ENCODE measurements at places on chromosomes 5 and 9. TPM values are rescaled to one million over a fixed set of nuclear protein-coding genes. Genes with fewer than 3 reads are reported as not detected.

SLC36A2 gene
- not detected for total RNA-seq

BRINP1 gene
- total RNA-seq: not detected

LCN12 gene
- total RNA-seq: 13.4 TPM

IRX2 gene
- total RNA-seq: 0.10 TPM

GRCh38 chr9:136141682-136142413, 23.2 kb upstream of the TMEM250 start:
- no peak for DNase-seq
- no peaks in the 10 kb centered on the region for H3K4me1 ChIP-seq
- H3K36me3 ChIP-seq: no peaks in the 10 kb centered on the region

DNA sequence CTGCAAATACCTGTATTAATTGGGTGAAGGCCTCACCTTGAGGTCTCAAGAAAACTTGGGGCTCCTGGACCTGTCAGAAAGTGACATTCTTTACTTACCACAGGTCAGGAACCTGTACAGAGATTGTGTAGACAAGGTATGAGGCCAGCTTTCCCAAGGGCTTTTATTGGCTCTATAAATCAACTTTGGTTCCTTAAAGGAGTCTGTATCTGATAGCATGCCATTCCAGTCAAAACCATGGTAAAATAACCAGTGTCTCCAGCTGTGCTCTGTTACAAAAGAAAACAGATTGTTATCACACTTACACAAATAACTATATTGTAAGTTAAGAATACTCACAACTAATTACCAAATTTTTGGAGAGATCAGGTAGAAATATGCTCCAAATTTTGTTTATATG, 64.5 kb downstream of the COL15A1 start:
- no peaks in the 10 kb centered on the region for H3K4me1 ChIP-seq
- no peaks in the 10 kb centered on the region for H3K27me3 ChIP-seq
- DNase-seq: no peak
- no peak overlapping the region for H3K4me3 ChIP-seq
- H3K36me3 ChIP-seq: no peaks in the 10 kb centered on the region

GRCh38 chr5:158492136-158492535, 607.6 kb downstream of the EBF1 start:
- no peaks in the 10 kb centered on the region for H3K27me3 ChIP-seq
- H3K4me1 ChIP-seq: peaks cover 3% of the 10 kb centered on the region
- H3K27ac ChIP-seq: no peak overlapping the region
- no peaks in the 10 kb centered on the region for H3K36me3 ChIP-seq

DNA sequence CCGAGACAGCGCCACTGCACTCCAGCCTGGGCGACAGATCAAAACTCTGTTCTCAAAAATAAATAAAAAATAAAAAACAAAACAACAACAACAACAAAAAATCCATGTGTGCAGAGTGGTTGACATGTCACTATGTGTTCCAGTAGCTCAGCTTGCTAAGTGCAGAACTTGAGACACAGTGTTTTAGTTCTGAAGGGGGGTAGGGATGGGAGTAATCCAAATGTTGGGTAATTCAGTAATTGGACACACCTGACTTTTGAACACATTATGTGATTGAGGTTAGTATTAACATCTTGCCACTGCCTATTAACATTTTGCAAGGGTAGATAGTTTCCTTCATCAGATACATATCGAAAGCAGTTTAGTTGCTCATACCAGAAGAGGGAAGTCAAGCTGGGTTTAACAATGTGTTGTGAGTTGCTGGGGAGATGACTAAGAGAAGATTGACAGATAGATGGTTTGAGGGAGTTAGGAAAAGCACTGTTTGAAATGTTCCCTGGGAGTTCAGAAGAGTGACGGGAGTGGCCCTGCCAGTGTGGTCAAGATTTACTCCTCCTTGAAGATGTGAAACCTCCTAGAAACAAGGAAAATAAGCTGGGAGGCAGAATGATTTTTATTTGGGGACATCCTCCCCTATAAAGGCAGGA, 928 bp downstream of the HACD4 start:
- no peak for DNase-seq
- peaks cover 4% of the 10 kb centered on the region for H3K4me1 ChIP-seq
- no peaks in the 10 kb centered on the region for H3K27me3 ChIP-seq
- peak overlapping the region; percentile 52 for H3K4me3 ChIP-seq
- no peaks in the 10 kb centered on the region for H3K36me3 ChIP-seq
- H3K27ac ChIP-seq: no peak overlapping the region

DNA sequence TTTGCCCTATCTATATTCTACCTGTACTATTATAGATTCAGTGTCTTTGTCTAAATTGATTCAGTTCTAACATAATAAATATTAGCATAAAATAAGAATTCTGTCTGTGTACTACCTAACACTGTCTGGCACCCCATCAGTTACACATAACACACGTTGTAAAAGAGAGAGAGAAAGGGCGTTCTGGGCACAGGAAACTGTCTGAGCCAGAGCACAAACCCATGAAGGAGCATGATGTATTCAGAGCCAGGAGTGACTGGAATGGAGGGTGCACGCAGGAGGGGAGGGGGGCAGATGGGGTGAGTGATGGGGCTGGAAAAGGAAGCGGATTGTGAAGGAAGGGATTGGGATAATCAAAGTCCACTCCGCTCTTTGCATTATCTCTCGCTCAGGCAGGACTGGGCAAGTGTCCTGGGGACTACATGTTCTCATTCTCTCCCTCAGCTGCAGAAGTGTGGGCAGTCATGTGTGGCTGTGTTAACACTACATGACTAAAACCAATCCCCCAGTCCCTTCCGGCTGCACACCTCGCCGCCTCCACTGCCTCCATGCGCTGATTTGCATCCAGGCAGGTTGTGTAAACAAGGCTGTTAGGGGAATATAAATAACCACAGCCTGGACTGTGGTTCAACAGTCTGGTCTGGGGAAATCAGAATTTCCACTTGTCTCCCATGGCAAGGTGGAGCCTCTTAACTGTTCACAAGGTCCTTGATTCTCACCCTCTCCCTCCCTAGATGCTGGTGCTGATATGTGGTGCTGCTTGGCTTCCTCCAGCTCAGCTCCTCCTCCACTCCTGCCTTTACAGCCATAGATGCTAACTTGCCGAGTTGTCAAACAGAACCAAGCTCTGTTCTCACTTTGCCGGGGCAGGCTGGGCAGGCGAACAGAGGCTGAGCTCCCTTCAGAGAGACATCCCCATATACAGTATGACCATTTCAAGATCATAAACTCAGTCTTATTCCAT, 367.5 kb upstream of the BRINP1 start:
- no peak overlapping the region for H3K27ac ChIP-seq
- H3K4me3 ChIP-seq: no peak overlapping the region

DNA sequence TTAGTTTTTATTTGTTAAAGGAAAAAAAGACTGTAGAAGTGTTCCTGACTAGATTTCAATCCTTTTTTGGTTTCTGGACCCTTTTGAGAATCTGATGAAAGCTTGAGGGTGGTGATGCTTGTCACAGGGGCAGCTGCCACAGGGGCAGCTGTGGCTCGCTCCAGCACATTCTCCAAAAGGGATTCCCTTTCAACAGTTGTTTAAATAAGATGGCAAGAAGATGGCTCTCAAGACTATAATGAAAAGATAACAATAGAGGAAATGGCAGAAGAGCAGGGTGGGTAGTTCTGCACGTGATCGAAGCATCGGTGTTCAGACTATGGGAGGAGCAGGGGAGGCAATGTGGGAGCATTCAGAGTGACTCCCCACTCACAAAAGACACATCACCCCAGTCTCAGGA, 46.5 kb upstream of the TNFAIP8 start:
- H3K27ac ChIP-seq: no peak overlapping the region
- no peaks in the 10 kb centered on the region for H3K27me3 ChIP-seq
- H3K36me3 ChIP-seq: no peaks in the 10 kb centered on the region
- DNase-seq: no peak
- H3K4me1 ChIP-seq: no peaks in the 10 kb centered on the region

- no peaks in the 10 kb centered on the region for H3K36me3 ChIP-seq
- H3K27ac ChIP-seq: no peak overlapping the region
- H3K27me3 ChIP-seq: no peaks in the 10 kb centered on the region
- no peak overlapping the region for H3K4me3 ChIP-seq
- peaks cover 2% of the 10 kb centered on the region for H3K4me1 ChIP-seq
Observed at GRCh38 chr5:14399054-14399692, 182.4 kb upstream of the OTULINL start.

DNA sequence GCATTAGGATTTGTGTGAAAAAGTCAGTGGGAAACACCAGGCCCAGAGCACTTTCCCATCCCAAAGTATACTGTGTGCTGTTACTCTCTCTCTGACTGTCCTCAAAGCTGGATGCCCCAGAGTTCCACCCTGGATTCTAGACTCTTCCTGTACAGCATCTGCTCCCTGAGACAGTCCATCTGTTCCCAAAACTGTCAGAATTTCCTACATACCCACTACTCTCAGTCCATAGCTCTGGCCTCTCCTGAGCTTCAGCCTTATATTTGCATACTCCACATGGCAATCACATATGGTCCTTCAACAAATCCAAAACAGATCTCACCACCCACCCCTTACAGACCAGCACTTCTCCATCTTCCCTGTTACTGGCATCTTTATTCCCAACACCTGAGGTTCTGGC, 9.5 kb downstream of the ELP1 start:
- no peak overlapping the region for H3K27ac ChIP-seq
- no peaks in the 10 kb centered on the region for H3K36me3 ChIP-seq
- no peak overlapping the region for H3K4me3 ChIP-seq
- no peaks in the 10 kb centered on the region for H3K4me1 ChIP-seq
- no peak for DNase-seq

DNA sequence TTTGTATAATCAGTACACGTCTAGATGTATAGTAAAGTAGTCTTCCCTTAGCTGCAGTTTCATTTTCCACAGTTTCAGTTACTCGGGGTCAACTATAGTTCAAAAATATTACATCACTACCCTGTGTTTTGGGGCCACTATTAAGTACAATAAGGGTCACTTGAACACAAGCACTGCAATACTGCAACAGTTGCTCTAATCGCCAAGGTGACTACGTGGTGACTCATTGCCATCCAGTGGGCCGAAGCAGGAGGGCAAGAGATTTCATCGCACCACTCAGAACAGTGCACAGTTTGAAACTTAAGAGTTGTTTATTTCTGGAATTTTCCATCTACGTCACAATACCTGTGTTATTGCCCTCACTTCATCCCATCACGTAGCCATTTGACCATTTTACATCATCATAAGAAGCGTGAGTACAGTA, at the start of gene ARL14EPL:
TSS of gene ARL14EPL (plus strand) at position 379 of the 424 bp plus-strand sequence. CDS start 18,994 bp downstream, outside the sequence.
- H3K4me1 ChIP-seq: no peaks in the 10 kb centered on the region
- no peak within 1 kb of the TSS for H3K27ac ChIP-seq
- H3K36me3 ChIP-seq: no peaks in the 10 kb centered on the region
- H3K27me3 ChIP-seq: no peaks in the 10 kb centered on the region
- no peak within 1 kb of the TSS for H3K4me3 ChIP-seq

DNA sequence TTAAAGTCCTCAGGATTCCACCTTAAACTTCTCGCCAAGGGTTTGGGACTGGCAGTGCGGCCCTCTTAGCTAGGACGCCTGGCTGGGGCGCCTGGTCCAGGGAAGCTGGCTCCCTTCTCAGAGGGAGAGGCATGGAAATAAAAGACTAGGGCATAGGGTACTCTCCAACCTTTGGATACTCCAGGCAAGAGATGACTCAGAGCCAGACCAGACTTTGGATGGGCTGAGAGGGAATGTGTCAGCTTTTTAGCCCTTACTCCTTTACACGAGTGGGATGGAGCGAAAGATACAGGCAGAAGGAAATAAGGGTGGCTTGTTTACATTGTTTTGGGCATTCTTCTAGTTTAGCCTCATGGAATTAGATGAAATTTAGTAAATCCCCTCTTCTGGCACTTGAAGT, 48.2 kb downstream of the IL31RA start:
- no peak overlapping the region for H3K27ac ChIP-seq
- no peak for DNase-seq
- peaks cover 7% of the 10 kb centered on the region for H3K4me1 ChIP-seq
- H3K27me3 ChIP-seq: no peaks in the 10 kb centered on the region

- peak overlapping the region; percentile 1 for H3K27ac ChIP-seq
- H3K4me1 ChIP-seq: peaks cover 15% of the 10 kb centered on the region
- no peaks in the 10 kb centered on the region for H3K27me3 ChIP-seq
- no peaks in the 10 kb centered on the region for H3K36me3 ChIP-seq
Observed at GRCh38 chr9:127021664-127022363, 100.6 kb downstream of the ANGPTL2 start.

- H3K4me1 ChIP-seq: no peaks in the 10 kb centered on the region
- no peaks in the 10 kb centered on the region for H3K36me3 ChIP-seq
- no peak overlapping the region for H3K4me3 ChIP-seq
- H3K27me3 ChIP-seq: no peaks in the 10 kb centered on the region
Observed at GRCh38 chr9:113417370-113417769, 6.8 kb downstream of the C9orf43 start.

DNA sequence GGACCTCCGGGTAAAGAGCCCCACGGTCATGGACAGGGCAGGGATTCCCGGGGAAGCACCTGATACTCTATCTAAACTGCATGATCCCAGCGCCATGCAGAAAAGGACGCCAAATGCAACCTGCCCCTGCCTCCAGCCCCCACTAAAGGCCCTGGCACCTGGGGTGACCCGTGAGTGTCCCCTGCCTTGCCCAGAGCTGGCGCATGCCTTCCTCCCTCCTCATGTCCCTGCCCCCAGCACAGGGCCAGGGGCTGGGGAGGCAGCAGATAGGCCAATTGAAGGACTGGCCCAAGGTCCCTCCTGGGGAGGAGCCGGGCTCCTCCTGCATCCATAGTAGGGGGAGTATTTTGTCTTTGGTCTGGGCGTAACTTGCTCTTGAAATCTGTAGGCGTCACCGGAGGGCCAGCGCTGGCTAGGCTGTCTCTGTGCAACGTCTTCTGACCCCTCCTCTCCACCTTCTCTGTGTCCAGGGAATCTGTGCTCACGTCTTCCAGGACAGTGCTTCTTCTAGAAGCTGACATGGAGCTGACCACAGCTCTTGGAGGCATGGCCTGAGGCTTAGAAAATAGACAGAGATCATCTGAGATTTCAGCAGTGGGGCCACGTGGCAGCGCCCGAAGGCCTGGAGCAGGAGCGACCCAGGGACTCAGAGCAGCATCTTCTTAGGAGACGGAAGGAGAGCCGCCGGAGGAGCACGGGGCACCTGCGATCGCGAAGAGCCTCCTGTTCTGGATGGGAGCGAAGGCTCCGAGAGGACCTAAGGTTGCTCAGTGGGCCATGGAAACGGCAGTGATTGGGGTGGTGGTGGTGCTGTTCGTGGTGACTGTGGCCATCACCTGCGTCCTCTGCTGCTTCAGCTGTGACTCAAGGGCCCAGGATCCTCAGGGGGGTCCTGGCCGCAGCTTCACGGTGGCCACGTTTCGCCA, 660 bp downstream of the SPAAR start:
- peaks cover 43% of the 10 kb centered on the region for H3K4me1 ChIP-seq
- no peak overlapping the region for H3K4me3 ChIP-seq
- peak overlapping the region; percentile 85 for H3K27ac ChIP-seq
- H3K36me3 ChIP-seq: no peaks in the 10 kb centered on the region
- DNase-seq: no peak

DNA sequence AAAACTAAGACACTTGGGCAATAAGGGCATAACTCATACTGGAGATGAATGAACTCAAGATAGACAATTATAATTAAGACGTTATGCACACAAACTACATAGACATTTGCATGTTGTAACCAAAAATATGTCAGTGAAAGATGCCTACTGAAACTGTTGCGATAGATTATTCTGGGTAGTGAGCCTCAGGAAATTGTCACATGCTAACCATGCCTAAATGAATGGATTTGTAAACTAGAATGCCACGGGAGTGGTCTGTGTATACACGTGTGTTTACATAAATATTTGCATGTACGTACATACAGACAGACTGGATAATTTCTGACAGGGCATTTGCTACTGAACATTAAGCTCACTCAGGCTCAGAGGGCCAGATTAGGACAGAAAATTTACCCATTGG, 1.2 kb downstream of the NIPSNAP3B start:
- no peak overlapping the region for H3K4me3 ChIP-seq
- H3K4me1 ChIP-seq: peaks cover 1% of the 10 kb centered on the region
- no peak overlapping the region for H3K27ac ChIP-seq
- no peaks in the 10 kb centered on the region for H3K36me3 ChIP-seq
- H3K27me3 ChIP-seq: no peaks in the 10 kb centered on the region

- DNase-seq: no peak
- H3K4me1 ChIP-seq: peaks cover 17% of the 10 kb centered on the region
- H3K27me3 ChIP-seq: no peaks in the 10 kb centered on the region
- no peaks in the 10 kb centered on the region for H3K36me3 ChIP-seq
- H3K4me3 ChIP-seq: no peak overlapping the region
- no peak overlapping the region for H3K27ac ChIP-seq
Observed at GRCh38 chr9:137689745-137690529, 71.1 kb downstream of the EHMT1 start.

All from ovary (tissue), 10 donors.